ENCODE measurements at places on chromosomes 3 and 15.

- DNase-seq, result no peak
Observed at GRCh38 chr3:49530231-49530630, 24.0 kb upstream of the BSN start.

DNA sequence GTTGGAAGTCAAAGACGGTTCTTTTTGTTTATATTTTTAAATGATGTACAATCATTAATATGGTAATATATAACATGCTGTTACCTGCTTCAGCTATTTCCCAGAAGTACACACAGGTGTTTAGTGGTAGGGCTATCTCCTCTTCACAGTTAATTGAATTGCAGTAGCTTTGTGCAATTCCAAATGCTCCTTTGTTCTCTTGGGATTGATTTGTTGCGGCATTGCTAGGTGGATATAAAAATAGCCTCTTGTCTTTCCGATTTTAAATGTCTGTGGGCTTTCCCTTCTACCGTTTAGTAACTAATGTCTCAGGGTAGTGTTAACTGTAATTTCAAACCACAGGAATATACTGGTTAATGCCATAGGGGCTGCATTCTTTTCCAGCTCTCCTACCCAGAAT lies 307.6 kb upstream of the SLITRK3 start:
- DNase-seq, result no peak

DNA sequence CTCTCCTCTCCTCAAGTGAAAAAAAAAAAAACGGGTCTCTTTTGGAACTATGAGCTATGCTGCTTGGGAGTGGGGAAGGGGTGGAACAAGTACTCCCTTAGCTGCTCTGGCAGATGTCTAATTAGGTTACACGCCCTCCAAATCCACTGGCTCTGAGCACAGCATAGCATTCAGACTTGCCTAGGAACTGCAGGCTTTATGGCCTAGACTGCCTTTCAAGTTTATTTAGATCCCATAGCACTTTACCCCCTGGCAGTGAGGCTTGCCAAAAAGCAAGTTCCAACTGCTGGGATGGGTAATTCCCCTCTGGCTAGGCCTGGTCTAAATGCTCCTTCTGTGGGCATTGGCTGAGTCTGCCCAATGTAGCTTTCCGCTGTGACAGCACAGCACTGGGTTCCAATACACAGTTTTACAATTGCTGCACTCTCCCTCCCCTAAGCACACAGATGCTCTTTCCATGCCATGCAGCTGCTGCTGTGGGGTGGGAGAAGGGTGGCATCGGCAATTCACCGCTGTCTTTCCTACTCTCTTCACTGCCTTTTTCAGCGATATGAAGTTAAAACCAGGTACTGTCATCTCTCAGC lies 152.8 kb downstream of the KCNAB1 start:
- no peak for DNase-seq

GRCh38 chr3:152458376-152459117 lies 189.8 kb downstream of the MBNL1 start:
- no peak for DNase-seq

DNA sequence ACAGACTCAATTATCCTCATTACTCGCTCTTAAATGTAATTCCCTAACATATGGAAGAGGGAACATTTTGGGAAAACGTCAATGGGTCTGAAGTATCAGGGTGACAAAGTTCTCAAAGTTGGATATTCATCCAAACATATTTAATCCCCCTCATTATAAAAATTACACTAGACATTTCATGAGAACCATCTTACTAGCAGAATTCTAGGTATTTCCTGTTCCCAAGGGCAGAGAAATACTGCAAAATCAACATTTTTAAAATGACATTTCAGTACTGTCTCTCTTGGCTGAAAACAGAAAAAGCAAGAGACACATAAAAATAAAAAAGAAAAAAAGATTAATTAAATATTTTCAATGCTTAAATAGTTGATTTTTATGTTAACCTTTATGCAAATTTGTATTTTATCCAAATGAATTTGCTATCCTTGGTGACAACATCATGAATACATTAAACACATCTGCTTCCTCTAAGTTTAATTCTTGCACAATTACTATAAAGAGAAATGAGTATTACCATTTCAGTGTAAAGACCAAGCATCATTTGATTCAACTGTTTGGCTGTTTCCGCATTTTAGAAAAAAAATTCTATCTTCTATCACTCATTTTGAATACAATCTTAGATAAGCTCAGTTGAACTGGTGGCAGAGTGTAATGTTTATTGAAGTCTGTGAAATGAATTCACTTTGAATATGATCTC lies 114.8 kb upstream of the COL8A1 start:
- no peak for DNase-seq

GRCh38 chr3:169953462-169954141 lies 13.0 kb upstream of the SEC62 start:
- DNase-seq, result no peak

- no peak for DNase-seq
Observed at GRCh38 chr3:149330609-149331331, 2.7 kb downstream of the TM4SF18 start.

DNA sequence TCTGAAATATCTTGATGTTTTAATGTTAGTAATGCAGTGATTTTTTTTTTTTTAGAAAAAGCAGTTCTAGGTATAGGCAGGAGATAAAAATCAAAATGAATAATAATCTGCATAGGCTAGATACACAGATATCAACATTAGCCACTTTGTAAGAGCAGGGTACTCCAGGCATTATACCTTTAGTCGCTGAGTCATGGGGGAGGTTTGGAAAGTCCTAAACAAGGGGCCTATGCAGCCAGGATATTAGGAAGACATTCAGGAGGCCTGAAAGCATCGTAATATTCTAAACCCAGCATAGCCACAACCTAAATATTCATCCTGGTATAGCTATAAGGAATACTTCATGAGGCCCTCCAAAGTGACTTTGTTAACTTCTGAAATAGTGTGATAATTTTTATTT lies 258.1 kb upstream of the NECTIN3 start:
- no peak for DNase-seq

GRCh38 chr3:197828-198491 lies 1.4 kb downstream of the CHL1 start:
- DNase-seq, result no peak

DNA sequence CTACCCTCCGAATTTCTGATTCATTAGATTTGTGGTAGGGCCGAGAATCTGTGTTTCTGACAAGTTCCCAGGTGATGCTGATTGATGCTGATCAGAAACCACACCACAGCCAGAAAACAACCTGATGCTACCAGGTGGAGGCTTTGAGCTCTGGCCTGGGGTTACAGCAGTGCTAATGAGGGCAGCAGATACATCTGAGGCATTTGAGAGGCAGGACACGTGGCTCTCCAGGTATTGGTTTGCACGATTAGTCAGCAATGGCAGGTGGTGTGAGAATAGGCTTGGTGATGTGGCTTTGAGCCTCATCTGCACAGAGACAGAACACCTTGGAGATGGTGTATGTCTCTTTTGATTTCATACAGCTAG lies 78.8 kb upstream of the THBS1 start:
- no peak for DNase-seq

GRCh38 chr3:59685432-59685831 lies 635.6 kb upstream of the CFAP20DC start:
- DNase-seq, result no peak

- DNase-seq, result no peak
Observed at GRCh38 chr3:187720337-187720670, 17.9 kb upstream of the RTP2 start.

DNA sequence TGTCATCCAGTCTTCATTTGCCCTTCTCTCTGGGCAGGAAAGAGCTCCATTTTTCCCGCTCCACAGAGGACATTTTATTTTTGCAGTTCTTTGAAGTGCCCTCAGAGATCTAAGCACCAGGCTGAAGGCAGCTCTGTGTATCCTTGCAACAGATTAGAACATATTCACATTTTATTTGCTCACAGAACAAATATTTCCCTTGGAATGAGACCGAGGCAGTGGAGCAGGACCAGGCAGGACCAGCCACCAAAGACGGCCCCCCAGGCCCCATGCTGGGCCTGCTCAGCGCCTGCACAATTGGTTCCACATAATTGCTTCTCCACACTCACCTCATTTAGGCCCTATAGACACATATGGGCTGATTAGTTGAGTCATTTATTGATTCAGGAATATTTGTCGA lies 15.7 kb upstream of the ETV5 start:
- no peak for DNase-seq

GRCh38 chr15:61524545-61524944 lies 295.4 kb upstream of the RORA start:
- no peak for DNase-seq
